Activated T-cell treated with anti-CD3 and anti-CD28 coated beads, Interleukin-2, amount 50 U/mL, for 72 hours (primary cell): ENCODE measurements at places on chromosomes 1 and 21.

DNA sequence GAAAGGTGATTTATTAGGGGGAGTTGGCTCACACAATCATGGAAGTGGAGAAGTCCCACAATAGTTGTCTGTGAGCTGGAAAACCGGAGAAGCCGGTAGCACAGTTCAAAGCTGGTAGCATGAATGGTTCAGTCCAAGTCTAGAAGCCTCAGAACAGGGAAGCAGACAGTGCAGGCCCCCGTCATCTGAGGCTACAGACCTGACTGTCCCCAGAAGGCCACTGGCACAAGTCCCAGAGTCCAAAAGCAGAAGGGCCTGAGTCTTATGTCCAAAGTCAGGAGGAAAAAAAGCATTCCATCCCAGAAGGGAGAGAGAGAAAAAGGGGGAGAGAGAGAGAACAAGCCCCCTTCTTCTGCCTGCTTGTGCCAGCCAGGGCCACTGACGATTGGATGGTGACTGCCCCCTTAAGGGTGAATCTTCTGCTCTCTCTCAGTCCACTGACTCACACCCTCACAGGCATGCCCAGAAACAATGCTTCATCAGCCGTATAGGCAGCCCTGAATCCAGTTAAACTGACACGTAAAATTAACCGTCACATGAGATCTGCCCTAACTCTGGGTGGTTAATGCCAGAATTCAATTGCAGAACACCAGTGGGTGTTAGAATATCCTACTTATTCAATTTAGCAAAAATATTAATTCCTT is 49.3 kb upstream of the POU2F1 start:
- DNase-seq = no peak

GRCh38 chr1:214296860-214297745 is 16.1 kb downstream of the SMYD2 start:
- DNase-seq = no peak

- no peak for DNase-seq
Measured at GRCh38 chr1:32810358-32810757, 6.8 kb downstream of the YARS1 start.

GRCh38 chr1:201408176-201408833 is 9.2 kb upstream of the LAD1 start:
- peak; percentile 78 for DNase-seq

DNA sequence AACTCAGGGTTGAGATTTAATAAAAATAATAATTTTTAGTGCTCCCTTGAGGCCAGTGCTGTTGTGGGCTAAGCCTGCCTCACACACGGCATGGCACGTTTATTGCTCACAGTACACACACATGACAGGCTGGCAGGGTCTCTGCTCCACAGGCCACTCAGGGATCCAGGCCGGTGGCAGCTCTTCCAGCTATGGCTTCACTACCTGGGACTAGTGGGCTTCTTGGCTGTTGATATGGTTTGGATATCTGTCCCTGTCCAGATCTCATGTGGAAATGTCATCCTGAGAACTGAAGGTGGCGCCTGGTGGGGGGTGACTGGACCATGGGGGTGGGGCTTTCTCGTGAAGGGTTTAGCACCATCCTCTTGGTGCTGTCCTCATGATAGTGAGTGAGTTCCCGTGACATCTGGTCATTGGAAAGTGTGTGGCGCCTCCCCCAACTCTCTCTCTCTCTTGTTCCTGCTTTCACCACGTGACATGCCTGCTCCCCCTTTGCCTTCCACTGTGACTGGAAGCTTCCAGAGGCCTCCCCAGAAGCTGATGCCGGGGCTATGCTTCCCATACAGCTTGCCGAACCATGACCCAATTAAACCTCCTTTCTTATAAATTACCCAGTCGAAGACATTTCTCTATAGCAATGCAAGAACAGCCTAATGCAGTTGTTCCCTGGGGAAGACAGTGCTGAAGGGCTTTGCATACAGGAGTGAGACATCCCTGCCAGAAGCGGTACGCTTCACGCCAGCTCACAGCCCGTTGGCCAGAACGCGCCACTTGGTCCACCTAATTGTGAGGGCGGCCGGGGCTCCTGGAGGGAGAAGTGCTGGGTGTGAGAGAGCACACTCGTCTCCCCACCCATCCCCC is 226.9 kb upstream of the C1orf174 start:
- no peak for DNase-seq

DNA sequence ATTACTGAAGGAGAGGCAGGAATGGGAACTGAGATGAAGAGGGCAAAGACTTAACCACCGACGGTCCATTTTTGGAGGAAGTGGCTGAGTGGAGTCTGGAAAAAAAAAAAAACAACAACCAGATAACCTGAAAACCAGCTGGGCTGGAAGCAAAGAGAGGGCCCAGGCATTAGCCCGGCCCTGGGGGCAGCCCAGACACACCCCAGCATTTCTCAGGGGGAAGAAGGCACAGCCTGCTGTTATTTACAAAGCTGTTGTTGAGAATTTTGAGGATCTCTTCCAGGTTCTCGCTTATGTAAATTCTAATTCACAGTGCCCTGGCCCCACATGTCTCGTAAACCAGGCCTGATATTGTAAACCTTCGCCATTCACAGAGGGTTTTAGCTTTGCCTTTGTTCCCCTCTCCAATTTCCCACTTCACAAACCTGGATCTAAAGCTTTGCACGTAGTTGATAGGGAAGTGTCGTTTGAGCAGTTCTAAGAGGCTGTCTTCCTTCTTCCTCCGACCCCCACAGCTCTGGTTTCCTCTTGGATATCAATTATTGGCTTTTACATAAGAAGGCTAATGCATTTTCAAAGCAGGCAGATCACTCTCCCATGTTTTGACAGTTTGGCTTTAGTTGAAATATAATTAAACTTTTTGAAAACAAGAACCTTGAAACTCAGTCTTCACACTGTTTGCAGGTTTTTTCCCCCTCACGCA is 161.8 kb upstream of the IRF2BP2 start:
- no peak for DNase-seq

DNA sequence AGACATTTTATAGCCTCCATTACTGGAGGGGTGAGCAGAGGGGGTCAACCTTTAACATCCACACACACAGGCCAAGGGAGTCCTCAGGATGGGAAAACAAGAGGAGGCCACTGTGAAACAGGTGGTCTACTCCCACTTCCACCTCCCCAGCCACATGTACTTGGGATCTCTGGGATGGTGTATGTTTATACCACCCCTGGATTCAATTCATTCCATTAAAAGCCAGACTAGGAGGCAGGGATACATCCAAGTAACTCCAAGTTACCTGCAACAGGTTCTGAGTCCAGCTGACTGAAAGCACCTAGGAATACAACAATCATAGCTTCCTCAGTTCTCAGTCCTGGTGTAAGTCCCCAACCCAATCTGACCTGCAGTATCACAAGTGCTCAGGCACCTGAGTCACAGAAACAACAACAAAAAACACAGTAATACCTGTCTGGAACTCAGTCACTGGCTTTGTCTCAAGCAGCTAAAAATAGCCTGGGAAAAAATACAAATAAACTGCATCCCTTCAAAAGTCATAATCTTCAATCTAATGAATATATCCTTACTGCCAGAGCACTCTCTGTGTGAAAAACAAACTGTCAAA is 9.8 kb downstream of the ERI3 start:
- DNase-seq = no peak

DNA sequence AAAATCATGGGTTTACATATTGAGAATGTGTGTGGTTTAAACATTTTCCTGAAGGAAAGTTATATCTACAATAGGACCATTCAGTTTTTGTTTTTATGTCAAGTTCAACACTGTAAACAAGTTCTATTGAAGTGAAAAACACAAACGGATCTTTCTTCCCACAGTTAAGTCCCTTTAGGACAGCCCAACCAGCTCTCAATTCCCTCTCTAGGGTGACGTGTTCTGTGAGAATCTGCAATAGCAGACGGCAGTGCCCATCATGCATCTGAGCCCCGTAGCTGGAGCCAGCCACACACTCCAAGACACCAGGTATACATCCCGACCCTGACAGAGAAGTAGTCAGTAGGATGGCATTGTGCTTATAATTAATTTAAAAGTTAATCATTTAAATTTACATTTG is 26.3 kb upstream of the IVNS1ABP start:
- no peak for DNase-seq

DNA sequence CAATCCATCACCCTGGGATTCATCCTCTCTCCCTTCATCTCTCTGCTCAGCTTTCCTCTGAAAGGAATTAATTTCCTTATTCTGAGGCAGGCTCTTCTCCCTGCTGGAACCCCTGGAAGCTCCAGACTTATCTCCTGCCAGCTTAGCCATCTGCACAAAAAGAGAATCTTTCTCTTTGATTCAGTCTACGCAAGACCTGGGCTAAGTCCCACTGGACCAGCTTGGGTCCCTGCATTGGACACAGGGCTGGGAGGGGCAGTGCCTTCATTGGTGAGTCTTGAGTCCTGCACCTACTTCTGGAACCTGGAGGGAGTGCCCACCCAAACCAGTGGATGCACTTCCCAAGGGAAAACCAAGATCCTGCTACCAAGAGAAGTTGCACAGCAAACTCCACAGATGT is 271.7 kb upstream of the CSF3R start:
- DNase-seq = no peak

DNA sequence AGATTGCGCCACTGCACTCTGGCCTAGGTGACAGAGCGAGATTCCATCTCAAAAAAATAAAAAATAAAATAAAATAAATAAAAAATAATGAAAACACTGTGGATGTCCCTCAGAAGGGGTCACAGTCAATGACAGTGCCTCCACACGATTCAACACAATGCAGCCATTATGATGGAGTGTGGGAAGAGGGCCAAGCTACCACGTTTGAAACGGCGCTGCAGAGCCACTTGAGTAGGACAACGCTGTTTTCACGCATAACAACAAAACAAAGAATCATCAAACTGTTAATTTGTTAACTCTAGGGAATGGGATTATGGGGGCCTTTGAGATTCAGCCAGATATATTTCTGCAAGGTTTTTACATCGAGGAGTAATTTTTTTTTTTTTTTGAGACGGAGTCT is 36.5 kb downstream of the NKAIN1 start:
- DNase-seq = no peak

DNA sequence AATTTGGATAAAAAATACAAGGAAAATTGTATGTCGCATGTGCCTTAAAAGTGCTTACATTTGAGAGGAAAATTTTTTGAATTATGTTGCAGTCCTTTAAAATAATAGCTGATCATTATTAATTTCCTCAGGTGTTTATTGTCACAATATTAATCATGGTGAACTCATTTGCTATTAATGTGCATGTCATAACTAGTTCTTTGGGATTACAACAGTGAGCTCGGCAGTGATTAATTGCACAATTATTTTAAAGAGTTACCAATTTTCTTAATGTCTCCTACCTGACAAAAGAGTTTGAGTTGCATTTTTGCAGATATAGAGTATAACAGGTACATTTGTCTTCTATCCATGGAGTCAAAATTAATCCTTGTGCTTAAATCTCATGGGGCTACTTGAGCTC is 854.3 kb downstream of the BRINP3 start:
- no peak for DNase-seq

GRCh38 chr21:45285266-45285931 is 2.3 kb downstream of the POFUT2 start:
- no peak for DNase-seq

GRCh38 chr1:207077470-207078377 is 10.9 kb upstream of the C4BPB start:
- DNase-seq = peak; percentile 75
